ENCODE measurements at places on chromosomes 2 and 18.
A peak's percentile ranks its signal among the peaks of the same experiment; 100 is the strongest.

DNA sequence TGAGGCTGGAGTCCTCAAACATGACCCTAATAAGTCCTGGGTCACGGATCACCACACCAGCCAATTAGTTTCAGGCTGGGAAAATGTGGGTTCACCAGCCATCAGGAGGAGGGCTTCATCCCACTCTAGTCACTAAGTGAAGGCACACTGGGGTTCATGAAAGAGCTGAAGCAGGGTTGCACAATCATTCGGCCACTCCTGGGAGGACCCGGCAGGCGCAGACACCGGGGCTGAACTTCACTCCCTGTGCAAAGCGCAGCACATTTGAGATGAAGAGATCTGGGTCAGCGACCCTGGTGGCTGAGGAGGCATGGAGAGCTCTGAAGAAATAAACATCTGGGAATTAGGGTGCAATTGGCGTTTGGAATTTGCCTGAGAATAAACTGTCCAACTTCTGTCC, 684.4 kb upstream of the SALL3 start:
- DNase-seq = no peak

DNA sequence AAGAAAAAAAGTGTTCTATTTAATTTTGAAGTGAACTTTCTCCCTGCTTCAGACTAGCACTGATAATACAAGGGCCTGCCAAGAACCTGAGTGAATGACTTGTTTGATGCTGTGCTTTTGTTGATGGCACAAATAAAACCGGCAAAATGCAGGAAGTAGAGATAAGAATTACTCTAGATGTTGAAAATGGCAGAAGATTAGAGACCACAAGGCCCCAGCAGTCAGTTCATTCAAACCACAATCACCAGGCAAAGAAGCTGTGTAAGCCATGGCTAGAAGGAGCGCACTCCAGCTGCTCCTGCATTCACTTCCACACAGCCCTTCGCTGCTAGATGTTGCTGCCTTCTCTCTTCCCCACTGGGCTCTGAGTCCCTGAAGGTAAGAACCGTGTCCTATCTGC, 297.1 kb downstream of the AGPS start:
- no peak for DNase-seq

DNA sequence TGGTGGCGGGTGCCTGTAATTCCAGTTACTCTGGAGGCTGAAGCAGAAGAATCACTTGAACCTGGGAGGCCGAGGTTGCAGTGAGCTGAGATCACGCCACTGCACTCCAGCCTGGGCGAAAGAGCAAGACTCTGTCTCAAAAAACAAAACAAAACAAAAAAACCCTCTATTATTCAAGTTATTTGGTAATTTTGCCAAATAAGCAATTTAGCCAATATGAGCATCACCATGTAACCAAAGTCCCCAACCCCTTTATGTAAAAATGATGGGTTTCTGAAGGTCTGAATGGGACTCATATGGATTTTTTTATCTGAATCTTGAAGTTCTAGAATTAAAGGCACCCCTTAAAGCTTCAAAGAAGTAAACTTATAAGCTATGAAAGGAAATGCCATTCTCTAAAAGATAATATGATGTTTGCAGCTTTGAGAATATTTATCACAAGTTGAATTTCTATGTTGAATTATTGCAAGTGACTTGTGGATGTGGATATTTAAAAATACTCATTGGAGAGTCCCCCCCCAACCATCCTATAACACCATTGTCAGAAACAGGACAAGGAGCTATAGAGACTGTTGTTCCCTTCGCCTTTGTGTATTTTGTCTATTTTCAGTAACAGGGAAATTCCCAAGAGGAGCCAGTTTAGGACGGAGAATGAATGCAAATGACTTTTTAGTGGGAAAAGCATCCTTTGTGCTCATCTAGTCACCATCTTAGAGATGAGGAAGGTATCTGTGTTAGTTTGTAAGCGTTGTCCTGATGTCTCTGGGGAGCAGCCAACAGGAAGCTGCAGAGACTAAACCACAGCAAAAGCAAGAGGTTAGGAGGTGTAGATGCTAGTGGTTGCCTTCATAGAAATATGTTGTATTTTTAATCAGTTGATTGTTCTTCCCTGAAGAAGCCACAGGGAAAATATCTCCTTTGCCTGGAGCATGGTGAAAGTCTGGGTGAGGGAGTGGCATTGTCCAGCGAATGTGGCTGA, 68.3 kb downstream of the TET3 start:
- DNase-seq = no peak

DNA sequence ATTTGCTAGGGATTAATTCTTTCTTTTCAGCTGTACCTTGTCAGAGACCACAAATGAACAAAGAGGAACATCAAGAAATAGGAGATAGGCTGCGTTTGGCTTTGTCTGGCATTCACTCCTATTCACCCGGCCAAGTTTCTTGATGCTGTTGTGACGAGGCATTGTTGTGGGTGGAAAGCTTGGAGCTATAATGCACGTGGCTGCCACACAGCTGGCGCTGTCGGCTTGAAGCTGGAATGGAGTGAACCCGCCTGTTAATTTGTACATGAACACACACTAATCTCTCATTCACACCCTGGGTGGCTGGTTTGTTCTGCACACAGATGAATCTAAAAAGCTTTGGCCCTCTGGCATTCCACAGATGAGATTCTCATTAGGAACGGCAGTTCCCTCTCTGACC, 274.9 kb upstream of the GYPC start:
- DNase-seq = no peak

DNA sequence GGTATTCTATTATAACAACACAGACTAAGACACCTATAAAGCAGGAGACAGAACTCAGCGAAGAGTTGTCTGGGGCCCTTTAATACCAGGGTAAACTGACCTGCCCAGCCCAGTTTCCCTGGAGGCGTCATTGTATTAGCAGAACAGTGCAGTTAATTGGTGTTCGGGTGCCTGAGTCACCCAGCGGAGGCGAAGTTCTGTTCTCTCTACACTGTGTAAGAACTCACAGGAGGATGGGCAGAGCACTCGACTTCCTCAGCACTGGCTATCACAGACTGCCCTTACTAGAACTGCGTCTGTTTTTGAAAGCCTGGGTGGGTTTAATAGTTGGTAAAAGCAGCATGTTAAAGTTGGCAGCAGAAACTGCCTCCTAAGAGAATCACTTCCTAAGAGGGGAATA, 106.5 kb upstream of the ATP8B1 start:
- no peak for DNase-seq

GRCh38 chr2:170243898-170244297, 66.0 kb downstream of the MYO3B start:
- DNase-seq = no peak

DNA sequence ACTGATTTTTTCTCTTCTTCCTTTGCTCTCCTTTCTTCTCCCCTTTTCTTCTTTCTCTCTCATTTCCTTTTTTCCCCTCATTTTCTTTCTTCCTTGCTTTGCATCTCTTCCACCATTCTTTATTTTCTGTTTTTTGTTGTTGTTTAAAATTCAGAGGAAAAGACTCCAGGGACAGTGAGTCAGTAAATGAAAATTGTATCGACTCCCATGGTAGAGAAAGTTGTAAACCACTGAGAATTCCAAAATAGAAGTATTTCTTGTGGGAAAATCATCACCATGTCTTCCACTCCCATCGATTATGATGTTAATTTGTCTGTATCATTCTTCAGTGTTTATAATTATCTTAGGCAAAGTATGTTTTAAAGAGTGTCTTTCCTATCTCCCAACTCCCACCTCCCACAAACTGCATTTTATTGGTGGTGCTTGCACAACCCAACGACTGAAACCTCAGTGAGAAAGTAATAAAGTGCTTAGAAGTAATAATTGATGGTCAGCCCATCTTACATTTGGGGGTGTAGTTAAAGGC, 134.3 kb downstream of the IRS1 start:
- no peak for DNase-seq

- DNase-seq = no peak
Measured at GRCh38 chr2:23828256-23828980, 98.5 kb downstream of the ATAD2B start.

DNA sequence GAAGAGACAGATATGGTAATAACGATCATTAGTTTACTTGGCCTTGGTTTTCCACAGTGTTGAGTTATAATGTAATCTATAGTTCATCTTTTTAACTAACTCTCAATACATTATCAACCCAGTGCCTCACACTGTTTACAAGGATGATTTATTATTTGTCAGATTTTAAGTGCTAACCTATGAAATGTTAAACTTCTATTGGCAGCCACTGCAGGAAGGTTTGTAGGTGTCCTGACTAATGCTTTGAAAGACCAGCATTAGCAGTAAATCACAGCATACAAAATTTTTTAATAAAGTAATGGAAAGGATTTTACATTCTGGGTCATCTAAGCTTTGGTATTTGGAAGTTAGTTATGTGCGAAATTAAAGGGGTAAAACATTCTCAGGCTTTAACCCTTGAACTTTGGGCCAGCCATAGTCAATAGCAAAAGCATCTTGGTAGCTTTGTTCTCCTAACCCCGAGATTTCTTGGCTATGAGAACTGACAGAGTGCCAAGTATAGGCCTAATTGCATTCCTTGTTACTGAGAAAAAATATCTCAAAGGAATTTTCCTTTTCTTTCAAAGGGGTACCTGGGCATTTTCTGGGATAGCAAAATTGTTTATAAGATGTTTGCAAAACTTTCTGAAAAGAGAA, 30.6 kb downstream of the SPATS2L start:
- DNase-seq = no peak

GRCh38 chr18:31592506-31593157, 955 bp downstream of the TTR start:
- no peak for DNase-seq

DNA sequence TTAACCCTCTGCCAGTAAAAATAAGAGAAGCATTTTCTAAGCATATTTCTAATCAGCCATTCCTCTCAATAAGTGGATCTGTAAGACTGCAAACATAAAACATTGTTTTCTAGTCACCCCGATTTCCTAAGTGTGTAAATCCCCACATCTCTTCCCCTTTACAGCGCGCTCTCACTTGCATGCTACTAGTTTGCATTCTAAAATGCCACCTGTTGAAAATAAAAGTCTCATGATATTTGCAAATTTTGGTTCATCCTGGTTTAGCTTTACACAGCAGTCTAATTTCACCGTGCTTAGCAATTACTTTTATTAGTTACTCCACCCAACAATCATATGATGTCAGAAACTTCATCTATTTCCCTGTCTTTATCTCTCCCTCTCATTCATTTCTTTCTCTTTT, 1230.7 kb upstream of the ZEB2 start:
- DNase-seq = no peak

DNA sequence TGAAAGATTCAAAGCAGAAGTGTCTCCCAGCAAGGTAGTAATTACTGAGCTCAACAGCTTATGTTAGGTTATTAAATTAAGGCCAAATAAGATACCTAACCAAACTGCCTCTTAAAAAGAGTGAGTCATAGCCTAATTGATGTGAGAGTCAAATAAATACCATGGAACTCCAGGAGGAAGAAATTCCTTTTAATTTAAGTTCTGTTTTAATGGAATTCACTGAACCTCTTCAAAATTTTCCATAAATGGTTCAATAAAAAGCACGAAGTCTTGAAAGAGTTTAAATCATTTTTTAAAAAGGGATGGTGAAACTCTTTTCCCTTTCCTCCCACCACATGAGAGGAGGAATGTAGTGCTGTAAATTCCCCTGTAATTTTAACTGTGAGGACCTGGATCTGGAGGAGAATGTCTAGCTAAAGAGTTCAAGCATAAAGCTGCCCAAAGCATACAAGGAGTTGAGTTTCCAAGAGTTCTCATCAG, 180.8 kb upstream of the MMADHC start:
- DNase-seq = peak; percentile 29

- DNase-seq = no peak
Measured at GRCh38 chr2:18588049-18588448, 1.3 kb downstream of the NT5C1B start.

GRCh38 chr2:218970894-218971293, 11.4 kb downstream of the CDK5R2 start:
- DNase-seq = no peak

DNA sequence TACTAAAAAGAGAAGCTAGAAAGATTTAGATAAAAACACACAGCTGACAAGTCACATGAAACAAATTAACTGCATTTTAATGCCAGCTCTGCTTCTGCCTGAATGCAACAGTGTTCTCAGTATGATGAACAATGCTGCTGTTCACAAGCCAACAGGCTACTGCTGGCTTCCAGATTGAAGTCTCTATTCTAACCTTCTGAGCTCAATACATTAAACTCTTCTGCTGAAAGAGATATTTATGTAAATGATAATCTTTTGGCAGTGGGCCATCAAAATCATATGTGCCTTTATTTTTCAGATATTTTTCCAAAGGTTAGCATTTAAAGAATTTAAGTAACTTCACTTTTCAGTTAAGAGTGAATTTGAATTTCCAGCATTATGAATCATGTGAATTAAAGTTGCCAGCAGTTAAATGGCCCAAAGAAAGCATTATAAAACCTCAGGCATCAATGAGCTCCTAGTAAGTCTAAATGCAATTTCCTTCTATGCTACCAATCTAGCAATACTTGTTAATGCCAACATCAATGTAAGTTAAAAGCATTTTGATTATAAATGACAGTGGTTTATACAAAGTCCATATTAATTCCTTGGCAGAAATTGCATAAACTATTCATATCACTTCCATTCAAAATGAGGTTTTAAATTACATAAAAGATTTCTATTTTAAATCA, 72.4 kb downstream of the ID2 start:
- DNase-seq = no peak

DNA sequence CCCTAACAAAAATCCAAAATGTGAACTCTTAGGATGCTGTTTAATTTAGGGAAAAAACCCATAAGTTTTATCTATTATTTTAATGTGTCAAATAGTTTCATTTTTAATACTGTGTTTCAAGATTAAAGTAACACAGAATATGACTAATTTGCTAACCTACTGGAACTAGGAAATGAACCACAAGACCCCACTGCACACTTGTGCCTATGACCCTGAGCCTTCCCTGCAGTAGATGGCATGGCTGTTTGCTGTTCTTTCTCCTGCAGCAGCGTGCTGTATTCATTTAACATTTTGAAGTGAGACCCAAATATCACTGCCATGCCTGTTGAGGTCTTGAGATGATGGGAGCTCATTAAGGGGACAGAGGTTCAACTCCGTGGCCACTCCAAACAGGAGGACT, 565.2 kb upstream of the NRP2 start:
- no peak for DNase-seq

DNA sequence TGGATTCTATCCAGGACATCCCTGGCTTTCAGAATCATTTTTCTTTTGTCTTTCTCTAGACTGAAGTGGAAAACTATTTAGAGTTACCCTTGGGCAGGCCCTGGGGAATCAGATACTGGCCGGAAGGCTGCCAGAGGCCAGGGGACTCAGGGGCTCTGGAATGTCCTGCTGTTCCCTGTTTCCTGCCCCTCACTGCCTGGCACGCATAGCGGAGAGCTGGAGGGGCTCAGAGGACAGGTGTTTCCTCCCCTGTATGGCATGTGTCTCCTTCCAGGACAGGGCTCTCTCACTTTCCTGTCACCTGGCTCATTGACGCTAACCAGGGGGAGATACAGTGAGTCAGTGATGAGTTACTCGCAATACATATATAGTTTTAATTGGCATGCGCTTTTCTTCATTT, 38.8 kb downstream of the DYSF start:
- no peak for DNase-seq

- DNase-seq = no peak
Measured at GRCh38 chr2:234273887-234274584, 222.8 kb downstream of the ARL4C start.

- no peak for DNase-seq
Measured at GRCh38 chr2:214830794-214831346, 21.4 kb upstream of the BARD1 start.

Data from NCI-H1417 treated with DMSO at 0.1 percent for 48 hours (cell line).